GM23248 (cell line): ENCODE measurements at places on chromosomes 3 and 15. TPM values are rescaled to one million over a fixed set of nuclear protein-coding genes. Genes with fewer than 3 reads are reported as not detected.
A peak's percentile ranks its signal among the peaks of the same experiment; 100 is the strongest.

The SYNM gene
- 0.97 and 1.6 TPM in 2 replicates for total RNA-seq

The CTXN2 gene
- total RNA-seq, result not detected in 2 replicates

The C3orf70 gene
- total RNA-seq, result not detected in 2 replicates

The C15orf62 gene
- not detected in 2 replicates for total RNA-seq

The ZNF620 gene
- total RNA-seq, result 0.32 and 0.63 TPM in 2 replicates

The HGD gene
- total RNA-seq, result not detected in 2 replicates

The ONECUT1 gene
- not detected in 2 replicates for total RNA-seq

The GLDN gene
- 0.25 and 2.8 TPM in 2 replicates for total RNA-seq

The GPR160 gene
- total RNA-seq, result 0.13 and 0.76 TPM in 2 replicates

The SKOR1 gene
- total RNA-seq, result 0.11 TPM in 1 of 2 replicates, not detected in the other

The PLIN1 gene
- not detected in 2 replicates for total RNA-seq

The TRIM42 gene
- total RNA-seq, result not detected in 2 replicates

The DVL3 gene
- 66.9 and 76.4 TPM in 2 replicates for total RNA-seq

- H3K4me1 ChIP-seq, result 0 out of 2 replicates have a peak, but pooled peaks cover 6% of the 10 kb centered on the region
- DNase-seq, result no peak
- H3K27me3 ChIP-seq, result no peaks in the 10 kb centered on the region
Observed at GRCh38 chr15:95922431-95922830, 408.1 kb upstream of the NR2F2 start.

- H3K4me3 ChIP-seq, result peak overlapping the region; percentile 80
- H3K4me1 ChIP-seq, result 0 out of 2 replicates have a peak, but pooled peaks cover 5% of the 10 kb centered on the region
- DNase-seq, result peak; percentile 90
- no peaks in the 10 kb centered on the region for H3K36me3 ChIP-seq
- peak overlapping the region; percentile 93 for H3K27ac ChIP-seq
Observed at GRCh38 chr15:31326875-31327668, 437 bp downstream of the KLF13 start.

GRCh38 chr3:50585919-50586762 lies 16.8 kb downstream of the HEMK1 start:
- no peaks in the 10 kb centered on the region for H3K27me3 ChIP-seq
- no peak overlapping the region for H3K27ac ChIP-seq
- DNase-seq, result no peak
- no peak overlapping the region for H3K4me3 ChIP-seq
- no peaks in the 10 kb centered on the region for H3K36me3 ChIP-seq
- H3K4me1 ChIP-seq, result peaks cover 27% of the 10 kb centered on the region

- no peak for DNase-seq
- no peaks in the 10 kb centered on the region for H3K4me1 ChIP-seq
- H3K36me3 ChIP-seq, result no peaks in the 10 kb centered on the region
- no peak overlapping the region for H3K4me3 ChIP-seq
Observed at GRCh38 chr3:118744186-118744585, 290.5 kb downstream of the IGSF11 start.

GRCh38 chr3:149528340-149528650 lies 53.8 kb downstream of the TM4SF4 start:
- peaks cover 20% of the 10 kb centered on the region for H3K36me3 ChIP-seq
- peak overlapping the region; percentile 12 for H3K27ac ChIP-seq
- H3K4me1 ChIP-seq, result peaks cover 25% of the 10 kb centered on the region
- no peaks in the 10 kb centered on the region for H3K27me3 ChIP-seq

GRCh38 chr3:103181160-103181559 lies 746.3 kb downstream of the ZPLD1 start:
- no peak for DNase-seq
- no peak overlapping the region for H3K4me3 ChIP-seq
- H3K4me1 ChIP-seq, result no peaks in the 10 kb centered on the region
- H3K27me3 ChIP-seq, result no peaks in the 10 kb centered on the region
- no peaks in the 10 kb centered on the region for H3K36me3 ChIP-seq
- no peak overlapping the region for H3K27ac ChIP-seq

- no peaks in the 10 kb centered on the region for H3K36me3 ChIP-seq
- no peak for DNase-seq
- peaks cover 19% of the 10 kb centered on the region for H3K4me1 ChIP-seq
Observed at GRCh38 chr15:99412626-99413025, 153.2 kb upstream of the MEF2A start.

DNA sequence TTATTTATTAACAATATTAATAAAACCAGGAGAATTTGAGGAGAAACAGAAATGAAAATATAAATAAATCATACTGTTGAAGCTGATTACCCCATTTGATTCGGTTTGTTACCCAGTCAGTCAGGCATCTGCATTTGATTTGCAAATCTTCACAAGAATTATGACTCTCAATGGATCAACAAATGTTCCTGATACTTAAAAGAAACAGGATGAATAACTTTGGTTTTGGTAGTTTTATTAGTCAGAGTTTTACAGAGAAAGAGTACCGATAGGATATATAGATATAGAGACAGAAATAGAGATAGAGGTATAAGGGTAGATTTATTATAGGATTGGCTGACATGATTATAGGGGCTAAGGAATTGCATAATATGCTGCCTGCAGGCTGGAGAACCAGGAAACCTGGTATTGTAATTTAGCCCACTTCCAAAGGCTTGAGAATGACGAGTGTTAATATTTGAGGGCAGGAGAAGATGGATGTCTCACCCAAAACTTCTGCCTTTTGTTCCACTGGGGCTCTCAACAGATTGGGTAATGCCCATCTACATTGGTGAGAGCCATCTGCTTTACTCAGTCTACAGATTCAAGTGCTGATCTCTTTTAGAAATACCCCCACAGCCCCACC lies 241.6 kb upstream of the COL8A1 start:
- peak overlapping the region; percentile 76 for H3K27ac ChIP-seq
- peak; percentile 57 for DNase-seq
- no peaks in the 10 kb centered on the region for H3K27me3 ChIP-seq

- no peaks in the 10 kb centered on the region for H3K36me3 ChIP-seq
- 0 out of 2 replicates have a peak, but pooled peaks cover 7% of the 10 kb centered on the region for H3K4me1 ChIP-seq
- no peak overlapping the region for H3K27ac ChIP-seq
- H3K27me3 ChIP-seq, result peaks cover 3% of the 10 kb centered on the region; the same call in 1 of the 2 replicates
- peak overlapping the region; percentile 82 for H3K4me3 ChIP-seq
- DNase-seq, result peak; percentile 86
Observed at GRCh38 chr3:13896473-13897154, 16.7 kb upstream of the WNT7A start.

GRCh38 chr3:150062492-150062891 lies 91.8 kb upstream of the PFN2 start:
- DNase-seq, result peak; percentile 76
- H3K36me3 ChIP-seq, result no peaks in the 10 kb centered on the region
- H3K27ac ChIP-seq, result peak overlapping the region; percentile 57
- H3K27me3 ChIP-seq, result no peaks in the 10 kb centered on the region

GRCh38 chr15:36925653-36926426 lies 174.5 kb downstream of the MEIS2 start:
- H3K4me1 ChIP-seq, result no peaks in the 10 kb centered on the region
- no peak for DNase-seq
- H3K36me3 ChIP-seq, result peaks cover 21% of the 10 kb centered on the region
- no peak overlapping the region for H3K27ac ChIP-seq
- H3K4me3 ChIP-seq, result no peak overlapping the region
- no peaks in the 10 kb centered on the region for H3K27me3 ChIP-seq

DNA sequence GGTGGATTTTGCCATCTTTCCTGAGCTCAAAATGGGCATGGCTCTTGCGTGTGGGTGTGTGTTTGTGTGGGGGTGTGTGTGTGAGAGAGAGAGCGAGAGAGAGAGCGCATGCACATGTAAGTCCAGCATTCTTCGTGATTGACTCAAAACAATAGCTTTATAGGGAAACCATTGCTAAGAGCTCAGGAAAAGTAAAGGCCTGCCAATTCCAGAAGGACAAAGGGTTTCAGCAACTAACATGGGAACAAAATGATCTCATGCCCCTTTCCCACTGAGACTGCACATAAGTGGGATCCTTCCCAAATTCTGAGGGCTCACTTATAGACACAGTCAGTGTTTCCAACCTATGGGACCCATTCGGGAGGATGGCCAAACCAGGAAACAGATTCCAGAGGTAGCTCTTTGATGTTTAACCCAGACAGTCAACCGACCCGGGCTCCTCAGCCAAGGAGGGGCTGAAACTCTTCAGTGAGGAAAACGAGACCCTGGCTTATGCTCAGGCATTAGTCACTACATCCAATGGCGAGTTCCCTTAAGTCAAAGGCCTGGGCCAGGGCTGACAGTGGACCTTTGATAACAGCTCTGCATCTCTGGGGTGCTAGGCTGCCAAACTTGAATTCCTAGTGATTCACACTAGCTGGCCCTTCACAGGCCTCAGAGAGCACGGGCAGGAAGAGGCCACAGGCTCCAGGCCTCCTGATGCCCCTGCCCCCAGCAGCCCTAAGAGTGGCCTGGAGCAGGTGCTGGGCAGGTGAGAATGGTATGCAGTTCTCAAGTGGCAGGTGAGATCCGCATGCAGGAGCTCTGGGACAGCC lies 305.0 kb upstream of the C2CD4B start:
- H3K36me3 ChIP-seq, result no peaks in the 10 kb centered on the region
- H3K27ac ChIP-seq, result peak overlapping the region; percentile 85
- H3K27me3 ChIP-seq, result no peaks in the 10 kb centered on the region
- peaks cover 59% of the 10 kb centered on the region for H3K4me1 ChIP-seq
- DNase-seq, result peak; percentile 88

GRCh38 chr3:130569461-130570365 lies 52.7 kb downstream of the COL6A6 start:
- H3K27ac ChIP-seq, result no peak overlapping the region
- no peak overlapping the region for H3K4me3 ChIP-seq
- H3K27me3 ChIP-seq, result peaks cover 26% of the 10 kb centered on the region; the same call in 1 of the 2 replicates
- H3K36me3 ChIP-seq, result no peaks in the 10 kb centered on the region
- DNase-seq, result no peak
- peaks cover 9% of the 10 kb centered on the region; the same call in 1 of the 2 replicates for H3K4me1 ChIP-seq

- H3K4me1 ChIP-seq, result no peaks in the 10 kb centered on the region
- no peak overlapping the region for H3K4me3 ChIP-seq
- H3K36me3 ChIP-seq, result no peaks in the 10 kb centered on the region
- H3K27ac ChIP-seq, result no peak overlapping the region
- no peak for DNase-seq
Observed at GRCh38 chr3:166110102-166110501, 272.9 kb upstream of the BCHE start.

GRCh38 chr3:4826237-4827100 lies 152.8 kb upstream of the BHLHE40 start:
- peak; percentile 83 for DNase-seq
- H3K4me1 ChIP-seq, result peaks cover 63% of the 10 kb centered on the region
- no peaks in the 10 kb centered on the region for H3K27me3 ChIP-seq
- no peak overlapping the region for H3K4me3 ChIP-seq
- H3K36me3 ChIP-seq, result no peaks in the 10 kb centered on the region

DNA sequence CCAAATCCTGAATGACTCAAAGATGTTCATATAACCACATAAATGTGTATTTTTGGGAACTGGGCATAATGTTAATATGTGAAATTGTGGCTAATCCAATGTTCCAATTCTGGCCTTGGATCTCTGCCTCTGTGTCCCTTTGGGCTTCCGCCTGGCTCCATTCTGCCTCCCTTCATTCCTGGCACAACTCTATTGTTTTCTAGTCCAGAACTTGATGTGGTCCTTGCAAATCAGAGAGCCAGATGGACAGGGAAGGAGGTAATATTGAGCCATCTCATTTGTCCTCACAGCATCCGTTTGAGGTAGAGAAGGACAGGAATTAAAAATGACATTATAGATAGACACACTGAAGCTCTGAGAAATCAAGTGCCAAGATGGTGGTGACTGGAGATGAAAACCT lies 355.7 kb upstream of the TBL1XR1 start:
- peaks cover 10% of the 10 kb centered on the region for H3K4me1 ChIP-seq
- no peak overlapping the region for H3K27ac ChIP-seq
- no peaks in the 10 kb centered on the region for H3K36me3 ChIP-seq
- DNase-seq, result no peak

DNA sequence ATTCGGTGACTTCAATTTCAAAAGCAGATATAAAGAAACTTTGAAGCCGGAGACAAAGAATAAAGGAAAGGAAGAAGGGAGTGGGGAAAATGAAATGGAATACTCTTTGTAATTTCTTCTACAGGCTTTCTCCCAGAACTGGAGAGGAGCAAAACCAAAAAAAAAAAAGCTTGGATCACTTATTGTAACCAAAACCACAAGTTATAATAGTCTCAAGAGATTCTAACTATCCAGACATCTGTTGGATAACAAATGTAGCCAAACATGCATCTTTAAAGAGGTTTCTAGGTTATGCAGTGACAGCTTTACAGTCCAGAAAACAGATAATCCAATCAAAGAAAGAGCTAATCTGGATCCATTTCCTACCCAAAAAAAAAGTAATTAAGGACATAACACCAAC lies 36.2 kb downstream of the VGLL3 start:
- peak; percentile 40 for DNase-seq
- H3K36me3 ChIP-seq, result peaks cover 75% of the 10 kb centered on the region
- peak overlapping the region; percentile 19; the same call in 1 of the 2 replicates for H3K4me3 ChIP-seq
- peaks cover 100% of the 10 kb centered on the region for H3K4me1 ChIP-seq

- no peak overlapping the region for H3K4me3 ChIP-seq
- H3K36me3 ChIP-seq, result no peaks in the 10 kb centered on the region
- no peaks in the 10 kb centered on the region for H3K27me3 ChIP-seq
- no peak for DNase-seq
- H3K4me1 ChIP-seq, result no peaks in the 10 kb centered on the region
- no peak overlapping the region for H3K27ac ChIP-seq
Observed at GRCh38 chr15:56640549-56640948, 92.8 kb downstream of the ZNF280D start.

DNA sequence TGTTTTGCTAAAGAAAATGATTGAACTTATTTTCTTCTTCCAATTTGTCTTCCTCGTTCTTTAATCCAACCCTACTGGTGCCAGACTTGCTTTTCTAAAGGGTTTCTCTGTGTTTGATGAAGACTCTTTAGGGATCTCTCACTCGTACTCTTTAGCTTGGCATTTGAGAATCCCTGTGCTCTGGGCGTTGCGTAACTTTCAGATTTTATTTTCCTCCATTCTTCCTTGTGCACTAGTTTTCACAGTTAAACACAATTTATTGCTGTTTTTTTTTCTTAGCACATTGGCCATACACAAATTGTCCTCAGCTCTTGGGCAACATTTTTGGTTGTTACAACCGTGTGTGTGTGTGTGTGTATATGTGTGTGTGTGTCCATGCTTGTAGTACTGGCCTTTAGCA lies 95.8 kb upstream of the ADAMTSL3 start:
- no peaks in the 10 kb centered on the region for H3K36me3 ChIP-seq
- H3K27ac ChIP-seq, result no peak overlapping the region
- no peaks in the 10 kb centered on the region; the same call in 1 of the 2 replicates for H3K27me3 ChIP-seq
- no peak overlapping the region for H3K4me3 ChIP-seq
- DNase-seq, result no peak

DNA sequence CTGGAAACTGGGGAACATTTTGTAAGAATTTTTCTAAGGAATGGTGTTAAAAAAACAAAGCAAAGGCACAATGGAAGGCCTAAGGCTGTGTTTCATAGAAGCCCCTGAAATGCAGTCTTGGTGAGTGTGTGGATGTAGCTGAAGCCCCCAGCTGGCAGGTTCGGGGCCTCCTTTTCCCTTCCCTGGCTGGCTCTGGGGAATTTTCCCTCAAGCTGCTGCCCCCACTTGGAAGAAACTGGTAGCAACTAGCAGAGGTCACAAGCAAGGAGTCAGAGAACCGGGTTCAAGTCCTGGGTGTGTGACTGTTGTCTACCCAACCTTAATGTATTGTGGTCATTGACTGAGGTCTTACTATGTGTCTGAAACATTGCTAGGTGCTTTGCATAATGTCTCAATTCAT lies 85.3 kb upstream of the MYZAP start:
- peaks cover 46% of the 10 kb centered on the region for H3K4me1 ChIP-seq
- H3K27me3 ChIP-seq, result no peaks in the 10 kb centered on the region
- DNase-seq, result peak; percentile 30
- peak overlapping the region; percentile 82 for H3K27ac ChIP-seq
